Left ventricle myocardium inferior (tissue), 1 donor: ENCODE measurements at places on chromosomes 7 and 10. TPM values are rescaled to one million over a fixed set of nuclear protein-coding genes. Genes with fewer than 3 reads are reported as not detected.

TRPV5 gene
- not detected for total RNA-seq

DNA sequence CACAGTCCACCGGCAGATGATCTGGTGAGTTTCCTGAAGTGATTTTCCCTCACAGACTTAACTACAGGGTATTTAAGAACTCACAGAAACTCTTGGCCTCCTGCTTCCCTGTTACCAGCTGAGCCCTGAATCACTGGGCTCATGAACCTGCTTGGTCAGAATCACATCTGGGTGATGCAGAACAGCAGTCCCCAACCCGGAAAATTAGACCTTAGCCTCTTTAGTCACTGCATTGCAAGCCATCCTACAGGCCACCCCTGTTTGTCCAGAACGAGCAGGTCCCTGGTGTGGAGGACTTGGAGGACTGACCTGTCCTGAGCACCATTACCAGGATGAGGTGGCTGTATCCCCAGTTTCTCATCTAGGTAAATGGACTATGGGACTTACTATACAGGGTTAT is 539.2 kb downstream of the TNS3 start:
- DNase-seq, result no peak
- H3K4me3 ChIP-seq, result no peak overlapping the region
- H3K27me3 ChIP-seq, result no peaks in the 10 kb centered on the region

GRCh38 chr7:4613846-4614548 is 68.1 kb upstream of the FOXK1 start:
- no peaks in the 10 kb centered on the region for H3K36me3 ChIP-seq
- H3K4me3 ChIP-seq, result peak overlapping the region; percentile 57
- DNase-seq, result no peak
- H3K4me1 ChIP-seq, result peaks cover 22% of the 10 kb centered on the region
- H3K27me3 ChIP-seq, result no peaks in the 10 kb centered on the region

DNA sequence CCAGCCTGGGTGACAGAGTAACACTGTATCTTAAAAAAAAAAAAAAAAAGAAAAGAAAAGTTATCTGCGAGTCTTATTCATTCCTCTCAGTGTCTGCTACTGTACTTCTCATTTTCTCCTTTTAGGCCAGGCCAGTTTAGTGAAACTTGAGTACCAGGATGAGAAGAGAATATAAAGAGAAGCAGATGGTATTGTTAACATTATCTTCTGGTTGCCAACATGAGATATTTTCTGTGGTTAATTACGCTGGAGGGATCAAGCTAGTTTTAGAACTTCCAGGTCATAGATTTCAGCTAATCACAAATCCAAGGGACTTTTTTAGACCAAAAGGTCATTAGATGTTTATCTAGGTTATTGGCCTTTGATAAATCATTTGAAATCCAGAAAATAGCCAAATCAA is 252.6 kb upstream of the SMIM30 start:
- no peak overlapping the region for H3K4me3 ChIP-seq
- no peaks in the 10 kb centered on the region for H3K36me3 ChIP-seq
- no peak overlapping the region for H3K27ac ChIP-seq
- no peaks in the 10 kb centered on the region for H3K4me1 ChIP-seq

GRCh38 chr7:128060018-128060417 is 28.8 kb upstream of the LRRC4 start:
- DNase-seq, result no peak
- no peak overlapping the region for H3K4me3 ChIP-seq
- H3K27me3 ChIP-seq, result no peaks in the 10 kb centered on the region
